ENCODE measurements at places on chromosomes 4 and X.

GRCh38 chr4:165635381-165635780 lies 237.7 kb upstream of the TLL1 start:
- DNase-seq, result no peak

GRCh38 chrX:31500921-31501320 lies 429.1 kb upstream of the FTHL17 start:
- no peak for DNase-seq

GRCh38 chr4:185535612-185536410 lies 504 bp upstream of the PDLIM3 start:
- DNase-seq, result no peak

DNA sequence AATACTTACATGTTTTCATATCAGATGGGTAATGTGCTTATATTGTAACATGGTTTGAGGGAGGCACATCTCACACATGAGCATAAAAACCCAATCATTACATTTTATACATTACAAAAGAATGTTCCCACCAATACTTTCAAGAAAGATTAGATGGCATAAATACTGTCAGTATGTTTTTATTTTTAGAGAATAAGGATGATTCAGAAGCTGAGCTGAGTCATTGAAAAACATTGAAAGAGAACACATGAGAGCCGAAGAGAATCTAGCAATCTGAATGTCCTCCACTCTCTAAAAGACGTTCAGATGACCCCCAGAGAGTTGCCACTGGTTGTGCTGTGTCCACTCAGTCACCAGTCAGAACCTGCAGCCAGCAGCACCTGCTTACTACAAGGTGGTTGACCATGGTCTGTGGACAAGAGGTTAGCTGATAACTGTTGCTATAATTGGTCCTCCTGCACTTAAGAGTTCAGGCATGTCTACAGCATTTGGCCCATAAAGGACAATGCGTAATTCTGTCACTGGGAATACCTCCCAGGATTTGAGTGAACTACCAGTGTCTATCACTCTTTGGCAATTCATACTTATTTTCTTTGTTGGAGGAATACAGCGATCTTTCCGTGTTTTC lies 382.2 kb upstream of the IGFBP7 start:
- no peak for DNase-seq

GRCh38 chr4:2472187-2472586 lies 3.3 kb downstream of the RNF4 start:
- DNase-seq, result no peak

DNA sequence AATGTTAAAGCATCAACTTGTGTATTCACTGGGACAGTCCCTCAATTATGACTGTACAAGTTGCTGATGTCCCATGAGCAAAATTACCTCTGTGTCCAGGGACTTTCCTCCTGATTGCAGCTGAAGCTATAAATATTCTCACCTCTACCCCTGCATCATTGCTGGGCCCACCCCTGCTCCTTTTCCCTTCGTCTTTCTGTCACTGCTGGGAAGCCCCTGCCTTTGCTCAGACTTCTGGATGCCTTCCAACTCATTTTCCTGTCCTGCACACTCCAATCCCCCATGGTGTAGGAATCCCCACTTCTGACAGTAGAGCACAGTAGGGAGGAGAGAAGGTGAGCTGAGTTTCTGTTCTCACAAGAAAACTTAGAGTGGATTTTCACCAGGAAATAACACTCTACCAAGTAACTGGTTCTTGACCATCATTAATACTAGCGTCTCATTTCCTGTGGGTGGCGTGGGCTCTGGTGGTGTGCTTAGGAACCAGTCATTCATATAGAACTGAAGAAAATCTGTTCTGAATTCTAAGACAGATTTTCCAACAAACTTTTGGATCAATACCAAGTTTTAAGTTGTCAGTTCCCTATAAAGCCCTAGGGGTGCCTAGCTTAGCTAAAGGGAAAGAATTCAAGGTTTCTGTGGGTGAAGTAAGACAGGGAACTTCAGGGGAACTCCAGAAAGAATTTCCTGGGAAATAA lies 136.2 kb upstream of the MED14 start:
- DNase-seq, result no peak

GRCh38 chr4:187176261-187176910 lies 452.7 kb upstream of the FAT1 start:
- DNase-seq, result no peak

Data from stimulated activated CD8-positive, alpha-beta memory T cell treated with anti-CD3 and anti-CD28 coated beads, Interleukin-2, amount 100 ng/mL, for 1 hour (primary cell).